Activated CD8-positive, alpha-beta memory T cell treated with anti-CD3 and anti-CD28 coated beads for 36 hours (primary cell): ENCODE measurements at places on chromosomes 5 and 9. TPM values are rescaled to one million over a fixed set of nuclear protein-coding genes. Genes with fewer than 3 reads are reported as not detected.

Gene SH2D3C
- total RNA-seq = 17.4 TPM

Gene STK10
- total RNA-seq = 91.2 TPM

Gene RAD23B
- 158 TPM for total RNA-seq

Gene GPRIN1
- 2.7 TPM for total RNA-seq

Gene SLC45A2
- total RNA-seq = not detected

Gene RNF145
- 91.4 TPM for total RNA-seq

Gene OLFML2A
- total RNA-seq = 0.04 TPM

Gene PPIC
- total RNA-seq = not detected

Gene CSF2
- total RNA-seq = 397 TPM

Gene TRIM7
- 1.9 TPM for total RNA-seq

Gene FAM53C
- total RNA-seq = 31.7 TPM

Gene PCDHGC4
- total RNA-seq = not detected

Gene RASGRF2
- 15.5 TPM for total RNA-seq

Gene PCDHB3
- total RNA-seq = not detected

Gene FAM170A
- not detected for total RNA-seq

Gene AK1
- total RNA-seq = 11.6 TPM

Gene PTPN3
- 0.96 TPM for total RNA-seq

Gene NUTM2G
- total RNA-seq = not detected

Gene MSX2
- not detected for total RNA-seq

Gene VCP
- total RNA-seq = 303 TPM

Gene PTPDC1
- total RNA-seq = 5.9 TPM

Gene ACOT12
- total RNA-seq = not detected

Gene DELE1
- 49.4 TPM for total RNA-seq

Gene OR1J2
- total RNA-seq = not detected

Gene SLC34A1
- total RNA-seq = not detected

Gene PTPRD
- 0.10 TPM for total RNA-seq

Gene RNF183
- not detected for total RNA-seq

Gene SPATA31D4
- not detected for total RNA-seq

Gene TRIM36
- total RNA-seq = 0.15 TPM

Gene NR4A3
- total RNA-seq = 44.4 TPM

Gene TRUB2
- total RNA-seq = 45.2 TPM

Gene UNC5A
- total RNA-seq = not detected

Gene CYLC2
- total RNA-seq = not detected

Gene IFNK
- not detected for total RNA-seq

Gene TMEM232
- total RNA-seq = 0.73 TPM

Gene FANCG
- 107 TPM for total RNA-seq

Gene ERMP1
- total RNA-seq = 12.4 TPM

Gene GDA
- total RNA-seq = not detected

Gene PCDHGB1
- total RNA-seq = not detected
